Central memory CD4-positive, alpha-beta T cell (primary cell): ENCODE measurements at places on chromosomes 3 and 15.

DNA sequence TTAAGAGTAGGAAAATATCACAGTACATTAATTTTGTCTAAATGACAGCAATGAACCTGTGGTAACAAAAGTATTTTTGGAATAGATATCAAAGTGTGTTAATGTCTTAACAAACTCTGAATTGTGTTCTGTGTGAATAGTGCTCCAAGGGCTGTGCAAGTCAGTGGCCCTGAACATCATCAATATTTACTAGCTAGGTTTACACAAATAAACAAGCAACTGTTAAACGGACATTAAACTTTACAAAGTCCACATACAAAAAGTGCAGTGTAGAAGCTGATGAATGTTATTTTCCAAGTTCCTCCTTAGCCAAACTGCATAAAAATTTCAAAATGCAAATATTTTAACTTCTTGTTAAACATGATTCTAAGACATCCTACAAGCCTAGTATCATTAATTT lies 2.1 kb upstream of the GTF2A2 start:
- DNase-seq = no peak

DNA sequence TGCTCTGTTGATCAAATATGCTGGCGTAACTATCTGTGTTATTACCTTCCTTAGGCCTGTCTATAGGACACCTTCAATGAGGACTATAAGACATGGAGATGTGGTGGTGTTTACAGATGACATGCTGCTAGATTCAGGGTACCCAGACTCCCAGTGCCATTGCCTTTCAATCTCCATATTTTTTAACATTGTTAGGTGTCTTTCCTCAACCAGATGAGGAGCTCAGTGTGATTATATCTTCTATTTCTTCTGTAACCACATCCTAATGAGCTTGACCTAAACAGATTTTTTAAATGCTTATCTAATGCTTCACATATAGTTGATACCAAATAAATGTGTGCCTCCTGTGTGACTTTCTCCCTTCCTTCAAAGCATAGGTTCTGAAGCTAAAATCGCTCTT lies 730.1 kb upstream of the NR2F2 start:
- no peak for DNase-seq

- no peak for DNase-seq
Measured at GRCh38 chr3:67082533-67083024, 84.5 kb downstream of the KBTBD8 start.

GRCh38 chr15:25694239-25694584 lies 168.9 kb downstream of the ATP10A start:
- no peak for DNase-seq

DNA sequence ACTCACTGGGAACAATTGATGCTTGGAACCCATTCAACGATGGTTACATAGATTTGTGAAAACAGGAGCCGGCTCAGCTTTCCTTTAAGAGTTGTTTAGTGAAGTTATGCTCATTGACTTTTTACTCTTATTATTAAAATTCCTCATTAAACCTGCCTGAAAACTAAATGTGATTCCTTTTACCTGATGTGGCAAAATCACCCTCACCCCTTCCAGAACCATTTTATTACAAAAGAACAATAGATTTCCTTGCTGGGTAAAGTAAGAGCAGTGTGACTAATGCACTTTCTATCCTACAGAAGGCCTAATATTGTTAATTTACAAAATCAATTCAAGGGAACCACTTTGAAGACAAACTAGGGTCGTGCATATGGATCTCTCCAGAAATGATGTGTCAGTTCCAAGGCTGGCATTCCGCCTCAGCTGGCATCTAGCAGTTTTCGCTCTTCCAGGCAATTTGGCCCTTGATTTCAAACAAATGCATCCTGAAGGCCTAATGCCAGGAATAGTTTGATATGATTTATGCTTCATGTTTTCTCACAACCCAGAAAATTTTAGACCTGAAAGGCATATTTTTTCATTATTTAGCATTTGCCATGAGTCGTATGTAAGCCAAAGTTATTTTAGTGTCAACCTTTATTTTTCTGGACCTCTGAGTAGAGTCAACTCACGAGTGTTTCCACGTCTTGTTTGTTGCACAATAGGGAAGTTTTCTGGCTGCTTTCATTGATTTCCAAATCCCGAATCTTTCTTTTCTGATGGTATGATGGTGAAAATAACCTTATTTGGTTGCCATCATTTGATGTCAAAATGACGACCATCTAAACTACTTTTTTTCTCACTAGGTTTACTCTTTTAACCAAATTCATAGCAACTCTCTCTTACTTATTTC lies 447.8 kb downstream of the MECOM start:
- no peak for DNase-seq

GRCh38 chr3:138219255-138219654 lies 32.2 kb downstream of the ARMC8 start:
- no peak for DNase-seq

GRCh38 chr3:79418855-79419621 lies 348.8 kb downstream of the ROBO1 start:
- no peak for DNase-seq

DNA sequence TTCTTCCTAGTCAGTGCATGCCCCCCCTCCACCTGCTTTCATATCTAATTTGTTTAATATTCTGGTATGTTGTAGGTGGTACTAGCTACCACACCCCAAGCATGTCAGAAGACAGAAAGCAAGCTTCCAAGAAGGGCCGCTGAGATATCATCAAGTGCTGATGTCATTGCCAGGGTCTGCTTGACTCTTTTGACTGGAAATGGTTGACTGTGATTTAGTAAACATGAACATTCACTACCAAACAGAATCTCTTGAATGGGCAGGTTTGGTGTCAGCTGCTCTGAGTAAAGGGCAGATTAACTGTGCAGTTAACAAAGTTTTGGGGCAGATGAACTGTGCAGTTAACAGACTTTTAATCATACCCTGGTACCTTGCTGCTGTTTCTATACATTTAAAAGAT lies 244.2 kb upstream of the SATB1 start:
- DNase-seq = no peak

DNA sequence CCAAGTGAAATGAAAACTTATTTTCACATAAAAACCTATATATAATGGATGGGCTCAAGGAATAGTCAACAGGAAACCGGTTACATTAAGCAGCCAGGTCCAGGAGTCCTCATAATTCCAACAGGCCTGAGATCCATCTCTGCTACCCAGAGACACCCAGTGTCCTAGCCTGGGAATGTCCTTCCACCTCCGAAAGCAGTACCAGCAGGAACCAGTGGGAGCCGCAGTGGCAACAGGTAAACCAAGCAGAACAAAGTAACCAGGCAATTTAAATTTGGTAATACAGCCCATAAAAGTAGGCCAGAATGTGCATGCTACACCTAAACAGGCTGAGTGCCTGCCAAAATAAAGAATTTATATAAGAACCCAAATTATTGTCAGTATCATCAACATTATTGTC lies 195.6 kb downstream of the ZBBX start:
- DNase-seq = no peak

DNA sequence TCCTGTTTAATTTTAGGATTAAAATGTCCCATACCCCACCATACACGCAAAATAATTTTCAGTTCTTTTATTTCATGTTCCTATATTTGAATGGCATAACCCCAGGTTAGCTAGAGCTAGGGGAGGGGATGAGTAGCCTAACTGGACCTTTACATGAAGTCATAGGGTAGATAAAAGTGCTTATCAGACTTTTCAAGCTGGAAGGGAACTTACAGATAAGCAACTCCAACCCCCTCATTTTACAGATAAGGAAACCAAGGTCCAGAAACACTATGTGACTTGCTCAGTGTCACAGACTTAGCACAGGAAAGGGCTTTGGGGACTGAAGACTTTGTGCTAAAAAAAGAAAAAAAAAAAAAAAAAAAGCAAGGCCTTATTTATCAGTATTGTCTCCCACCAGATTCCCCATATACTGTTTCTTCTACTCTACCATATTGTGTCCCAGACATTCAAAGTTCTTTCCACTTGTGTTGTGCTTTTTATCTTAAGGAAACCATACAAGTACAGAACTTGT lies 10.6 kb upstream of the TNIK start:
- no peak for DNase-seq
